Foreskin keratinocyte (primary cell): ENCODE measurements at places on chromosomes 6 and 20. TPM values are rescaled to one million over a fixed set of nuclear protein-coding genes. Genes with fewer than 3 reads are reported as not detected.

Gene TREM1
- not detected in 2 replicates for total RNA-seq

Gene VSX1
- not detected in 2 replicates for total RNA-seq

Gene NKAPL
- 1.3 and 1.7 TPM in 2 replicates for total RNA-seq

Gene FOXQ1
- total RNA-seq, result 2.8 and 4.5 TPM in 2 replicates

Gene ULBP2
- 8.3 and 10.6 TPM in 2 replicates for total RNA-seq

Gene ENPP3
- not detected in 2 replicates for total RNA-seq

Gene SLC13A3
- total RNA-seq, result 3.1 and 5.1 TPM in 2 replicates

Gene CST2
- total RNA-seq, result not detected in 2 replicates

Gene KATNA1
- 23.5 and 23.9 TPM in 2 replicates for total RNA-seq

Gene APOBEC2
- not detected in 2 replicates for total RNA-seq

Gene KIFC1
- 58.0 and 72.9 TPM in 2 replicates for total RNA-seq

Gene PRRT1
- 0.21 and 0.37 TPM in 2 replicates for total RNA-seq

Gene IL20RA
- 1.2 and 1.7 TPM in 2 replicates for total RNA-seq

Gene GPLD1
- total RNA-seq, result 0.03 and 0.07 TPM in 2 replicates

Gene SLC22A3
- total RNA-seq, result 2.1 and 2.2 TPM in 2 replicates

Gene SNAP25
- not detected in 2 replicates for total RNA-seq

Gene FBXO30
- total RNA-seq, result 8.4 and 8.8 TPM in 2 replicates

Gene TGM3
- not detected in 2 replicates for total RNA-seq

Gene LHFPL5
- not detected in 2 replicates for total RNA-seq

Gene NTSR1
- total RNA-seq, result 2.3 and 2.8 TPM in 2 replicates

Gene TRIM15
- not detected in 2 replicates for total RNA-seq

Gene VAPB
- total RNA-seq, result 39.2 and 41.6 TPM in 2 replicates

Gene EPPIN
- not detected in 2 replicates for total RNA-seq

Gene NPEPL1
- 10.7 and 11.8 TPM in 2 replicates for total RNA-seq

Gene SASH1
- total RNA-seq, result 7.3 and 7.8 TPM in 2 replicates

Gene RANBP9
- 27.8 and 29.0 TPM in 2 replicates for total RNA-seq

Gene PTK6
- total RNA-seq, result 15.7 and 21.8 TPM in 2 replicates

Gene TP53TG5
- not detected in 2 replicates for total RNA-seq

Gene CALHM5
- 0.11 and 0.20 TPM in 2 replicates for total RNA-seq

Gene CALHM4
- 0.10 and 0.18 TPM in 2 replicates for total RNA-seq

Gene WFDC10B
- total RNA-seq, result not detected in 2 replicates

Gene SLC17A1
- not detected in 2 replicates for total RNA-seq

Gene LGSN
- total RNA-seq, result not detected in 2 replicates

Gene DCBLD1
- 25.9 and 26.5 TPM in 2 replicates for total RNA-seq

Gene RFX6
- total RNA-seq, result not detected in 2 replicates

Gene MLIP
- total RNA-seq, result not detected in 2 replicates

Gene PERP
- total RNA-seq, result 293 and 297 TPM in 2 replicates

Gene SAMD5
- total RNA-seq, result 1.4 and 2.6 TPM in 2 replicates

Gene RSPO3
- not detected in 2 replicates for total RNA-seq

Gene SRMS
- total RNA-seq, result 0.11 and 0.17 TPM in 2 replicates

Gene MATN4
- total RNA-seq, result 0.10 TPM in 1 of 2 replicates, not detected in the other

Gene BPI
- total RNA-seq, result not detected in 2 replicates

Gene ATP6V1G2
- total RNA-seq, result 0.56 and 0.75 TPM in 2 replicates

Gene CCN6
- total RNA-seq, result 0.11 and 0.37 TPM in 2 replicates

Gene HLA-DMB
- 0.92 TPM in 1 of 2 replicates, not detected in the other for total RNA-seq

Gene CDH4
- total RNA-seq, result 11.2 and 12.8 TPM in 2 replicates

Gene TNXB
- total RNA-seq, result 0.07 and 0.31 TPM in 2 replicates

Gene PCMTD2
- 15.6 and 17.2 TPM in 2 replicates for total RNA-seq

Gene SLC22A7
- not detected in 2 replicates for total RNA-seq

Gene SLC22A2
- not detected in 2 replicates for total RNA-seq

Gene HDGFL1
- not detected in 2 replicates for total RNA-seq

Gene DUSP15
- not detected in 2 replicates for total RNA-seq

Gene MOG
- total RNA-seq, result not detected in 2 replicates

Gene FOXP4
- 8.2 and 8.8 TPM in 2 replicates for total RNA-seq

Gene ELOVL4
- total RNA-seq, result 8.8 and 9.0 TPM in 2 replicates

Gene PLTP
- 58.8 and 59.5 TPM in 2 replicates for total RNA-seq

Gene MROH8
- 0.34 and 0.35 TPM in 2 replicates for total RNA-seq

Gene FILIP1
- total RNA-seq, result not detected in 2 replicates

Gene HRH3
- total RNA-seq, result not detected in 2 replicates

Gene HCK
- not detected in 2 replicates for total RNA-seq
